Stimulated activated CD8-positive, alpha-beta memory T cell treated with anti-CD3 and anti-CD28 coated beads, Interleukin-7, amount 100 ng/mL, for 4 hours (primary cell): ENCODE measurements at places on chromosomes 16 and 17.

- no peak for DNase-seq
Measured at GRCh38 chr17:41492771-41493170, 3.1 kb upstream of the KRT36 start.

DNA sequence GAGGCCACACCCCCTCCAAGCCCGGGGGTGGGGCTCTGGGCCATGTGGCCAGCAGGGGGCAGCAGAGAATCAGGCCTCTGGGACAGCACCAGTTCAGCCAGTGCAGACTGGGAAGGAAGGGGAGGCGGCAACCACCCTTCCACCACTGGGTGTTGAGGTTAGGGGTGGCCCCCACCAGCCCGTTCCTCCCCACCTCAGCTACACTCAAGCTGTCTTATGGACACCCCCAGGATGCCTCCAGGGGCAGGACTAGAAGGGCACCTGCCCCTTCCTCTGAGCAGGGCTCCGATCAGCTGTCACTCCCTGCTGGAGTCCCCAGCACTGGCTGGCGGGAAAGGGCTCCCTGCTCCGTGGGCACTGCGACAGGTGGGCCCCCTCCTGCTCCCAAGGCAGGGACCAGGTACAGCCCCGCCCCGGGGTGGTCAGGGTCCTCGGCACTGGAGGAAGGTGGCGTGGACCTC is 21.8 kb downstream of the KATNB1 start:
- peak; percentile 64 for DNase-seq

DNA sequence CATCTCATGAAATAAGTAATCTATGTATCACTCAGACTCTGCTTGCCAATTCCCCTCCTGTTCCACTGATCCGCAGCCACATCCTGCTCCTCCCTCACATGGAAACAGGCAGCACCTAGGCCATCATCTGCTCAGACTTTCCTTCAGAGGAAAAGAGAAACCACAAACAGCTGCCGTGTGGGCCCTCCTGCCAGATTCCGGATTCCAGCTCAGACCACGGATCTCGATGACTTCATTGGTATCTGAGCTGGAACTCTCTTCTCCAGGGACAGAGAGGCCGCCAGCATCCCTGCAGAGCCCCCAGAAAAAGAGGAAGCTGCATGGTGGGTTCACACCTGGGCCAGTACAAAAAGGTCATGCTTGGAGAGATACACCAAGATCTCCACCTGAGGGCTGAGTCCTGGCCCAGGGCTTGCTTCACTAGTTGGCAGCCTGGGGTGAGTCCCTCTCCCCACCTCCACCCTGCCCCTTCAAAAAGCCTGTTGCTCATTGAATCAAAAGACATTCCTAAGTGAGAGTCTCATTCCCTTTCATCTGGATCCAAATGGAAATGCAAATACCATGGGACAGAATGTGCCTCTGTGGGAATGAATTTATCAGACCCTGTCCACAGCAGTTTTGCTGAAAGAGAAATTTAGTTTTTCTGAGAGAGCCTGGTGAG is 47.2 kb downstream of the HOXB1 start:
- DNase-seq, result no peak

DNA sequence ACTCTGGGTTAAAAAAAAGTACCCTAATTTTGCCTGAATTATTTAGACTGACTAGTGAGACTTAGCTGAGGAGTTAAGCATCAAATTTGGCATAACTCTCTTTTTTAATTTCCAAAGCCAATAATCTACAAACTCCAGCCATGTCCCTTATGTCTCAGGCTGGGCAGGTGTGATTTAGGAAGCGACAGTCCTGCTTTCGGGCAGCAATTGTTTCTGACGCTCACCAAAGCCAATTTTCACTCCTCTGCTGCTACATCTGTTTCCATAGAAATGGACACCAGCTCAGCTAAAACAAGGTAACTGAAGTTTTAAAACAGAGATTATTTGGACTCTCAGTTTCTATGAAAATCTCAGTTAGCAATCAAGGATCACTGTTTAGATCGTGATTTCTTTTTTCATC is 338.7 kb downstream of the ABCC12 start:
- no peak for DNase-seq

DNA sequence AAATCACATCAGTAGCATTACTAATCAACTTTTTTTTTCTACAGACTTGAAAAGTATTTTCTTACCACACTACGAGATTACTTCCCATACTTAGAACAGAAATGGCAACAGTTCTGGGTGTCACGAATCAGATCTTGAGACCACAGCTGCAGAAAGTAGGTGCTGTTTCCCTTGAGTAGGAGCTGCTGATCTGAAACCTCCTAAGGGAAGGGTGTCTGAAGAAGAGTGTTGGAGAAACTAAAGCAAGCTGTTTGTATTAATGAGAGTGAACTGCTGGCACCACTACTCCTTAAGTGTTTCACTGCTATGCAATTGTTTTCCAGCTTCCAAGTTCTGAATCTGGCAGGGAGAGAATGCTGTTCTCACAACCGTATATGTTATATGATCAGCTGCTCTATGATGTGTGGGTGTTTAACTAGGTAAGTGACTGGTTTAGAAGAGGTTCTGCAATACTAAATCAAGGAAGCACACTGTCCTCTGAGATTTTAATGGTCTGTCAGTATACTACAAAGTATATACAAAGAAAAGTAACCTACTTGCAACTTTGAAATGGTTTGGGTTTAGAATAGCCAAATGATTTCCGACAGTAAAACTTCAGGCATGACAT is 3.3 kb downstream of the ZNF652 start:
- no peak for DNase-seq

DNA sequence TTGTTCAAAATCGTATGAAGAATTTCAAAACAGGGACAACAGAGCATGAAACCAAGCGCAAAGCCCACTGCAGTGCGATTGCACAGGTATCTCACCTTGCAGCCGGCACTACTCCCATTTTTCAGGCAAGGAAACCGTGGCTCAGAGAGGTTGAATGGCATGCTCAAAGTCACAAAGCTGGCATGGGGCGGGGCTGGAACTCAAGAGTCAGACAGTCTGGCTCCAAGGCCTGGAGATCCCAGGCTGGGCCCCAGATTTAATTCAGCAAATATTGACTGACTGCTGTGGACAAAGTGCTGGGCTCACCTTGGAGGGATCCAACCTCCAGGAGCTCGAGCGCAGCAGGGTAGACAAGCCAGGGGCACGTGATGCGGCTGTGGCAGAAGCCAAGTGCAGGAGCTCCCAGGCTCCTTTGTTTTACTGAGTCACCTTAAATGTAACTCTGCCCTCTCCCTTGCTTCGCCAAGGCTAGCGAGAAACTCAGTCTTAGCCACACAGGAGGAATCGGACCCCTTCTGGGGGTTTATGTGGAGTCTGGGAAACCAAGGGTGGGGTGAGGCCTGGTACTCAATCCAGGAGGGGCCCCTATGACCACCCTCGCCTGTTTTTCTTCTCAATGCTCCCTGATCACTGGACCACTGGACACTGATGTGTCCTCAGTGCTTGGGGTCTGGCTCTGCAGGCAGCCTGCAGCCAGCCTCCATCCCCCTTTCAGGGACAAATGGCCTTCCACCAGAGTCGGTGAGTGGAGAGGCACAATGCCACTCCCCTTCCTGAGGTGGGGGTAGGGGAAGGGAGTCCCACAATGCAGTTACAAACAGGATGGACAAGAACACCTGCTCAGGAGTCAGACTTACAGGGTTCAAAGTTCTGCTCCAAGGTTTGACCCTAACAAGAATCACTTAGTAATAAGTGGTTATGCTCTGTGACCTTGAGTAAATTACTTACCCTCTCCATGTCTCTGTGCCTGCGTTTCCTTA is 3.9 kb upstream of the SPATA20 start:
- DNase-seq, result no peak

- DNase-seq, result no peak
Measured at GRCh38 chr16:54817432-54817831, 113.2 kb upstream of the IRX5 start.

GRCh38 chr17:199191-199604 is 17.7 kb upstream of the DOC2B start:
- DNase-seq, result no peak

- peak; percentile 79 for DNase-seq
Measured at GRCh38 chr16:88455610-88456355, 2.7 kb downstream of the ZFPM1 start.

GRCh38 chr17:27546624-27547300 is 84.2 kb upstream of the LGALS9 start:
- no peak for DNase-seq

GRCh38 chr17:59333836-59334235 is 2.4 kb downstream of the YPEL2 start:
- DNase-seq, result no peak

- DNase-seq, result no peak
Measured at GRCh38 chr17:51555153-51555552, 294.8 kb downstream of the UTP18 start.

- no peak for DNase-seq
Measured at GRCh38 chr16:21056396-21056795, 94.2 kb downstream of the DNAH3 start.

- no peak for DNase-seq
Measured at GRCh38 chr17:34435182-34435928, 72.3 kb upstream of the CCL1 start.

DNA sequence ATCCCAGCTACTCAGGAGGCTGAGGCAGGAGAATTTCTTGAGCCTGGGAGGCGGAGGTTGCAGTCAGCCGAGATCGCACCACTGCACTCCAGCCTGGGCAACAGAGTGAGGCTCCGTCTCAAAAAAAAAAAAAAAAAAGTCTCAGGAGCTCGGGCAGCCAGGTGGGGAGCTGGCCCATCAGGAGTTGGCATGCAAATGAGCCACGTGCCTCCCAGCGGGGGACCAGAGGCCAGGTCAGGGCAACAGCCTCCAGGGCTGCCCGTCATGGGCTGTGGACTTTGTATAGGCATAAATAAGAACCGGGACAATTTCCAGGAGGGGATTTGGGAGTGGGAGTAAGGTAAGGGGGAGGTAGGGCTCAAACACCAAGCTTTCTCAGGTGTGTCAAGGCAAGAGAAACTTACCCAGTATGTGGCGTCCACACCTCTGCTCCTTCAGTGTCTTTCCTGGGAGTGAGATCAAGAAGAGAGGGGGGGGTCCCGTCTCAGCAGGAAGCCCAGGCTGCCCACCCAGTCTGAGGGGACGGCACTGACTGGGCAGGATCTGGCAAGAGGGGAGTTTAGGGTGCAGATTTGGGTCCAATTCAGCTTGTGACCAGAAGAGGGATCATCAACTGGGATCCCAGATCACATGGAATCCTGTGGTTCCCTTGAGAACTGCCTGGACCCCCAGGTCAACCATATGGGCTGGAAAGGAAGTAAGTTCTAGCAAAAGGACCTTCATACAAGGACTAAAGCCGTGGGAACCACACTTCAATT is 22.3 kb upstream of the G6PC1 start:
- no peak for DNase-seq

DNA sequence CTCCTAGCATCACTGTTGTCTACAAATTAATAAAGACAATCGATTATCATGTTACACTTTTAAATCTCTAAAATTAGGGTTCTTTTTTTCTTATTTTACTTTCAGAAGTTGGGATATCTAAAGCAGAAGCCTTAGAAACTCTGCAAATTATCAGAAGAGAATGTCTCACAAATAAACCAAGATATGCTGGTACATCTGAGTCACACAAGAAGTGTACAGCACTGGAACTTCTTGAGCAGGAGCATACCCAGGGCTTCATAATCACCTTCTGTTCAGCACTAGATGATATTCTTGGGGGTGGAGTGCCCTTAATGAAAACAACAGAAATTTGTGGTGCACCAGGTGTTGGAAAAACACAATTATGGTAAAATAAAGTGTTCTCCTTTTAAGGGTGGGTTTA is 2.4 kb downstream of the RAD51C start:
- DNase-seq, result no peak

DNA sequence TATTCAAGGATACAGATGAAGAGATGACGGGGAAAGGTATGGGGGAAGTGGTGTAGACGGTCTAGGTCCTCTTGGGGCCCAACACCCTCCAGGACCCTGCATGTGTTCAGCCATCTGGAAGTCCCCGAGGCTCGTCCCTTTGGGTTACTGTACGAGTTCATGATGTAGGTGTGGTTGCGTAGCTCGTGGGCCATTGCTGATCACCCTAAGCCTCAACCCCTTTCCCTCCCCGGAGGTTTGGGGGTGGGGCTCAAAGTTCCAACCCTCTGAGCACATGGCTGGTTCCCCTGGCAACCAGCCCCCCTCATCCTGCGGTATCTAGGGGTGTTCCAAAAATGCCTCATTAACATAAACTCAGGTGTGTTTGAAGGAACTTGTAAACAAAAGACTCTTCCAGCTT is 98.8 kb upstream of the METRNL start:
- no peak for DNase-seq

DNA sequence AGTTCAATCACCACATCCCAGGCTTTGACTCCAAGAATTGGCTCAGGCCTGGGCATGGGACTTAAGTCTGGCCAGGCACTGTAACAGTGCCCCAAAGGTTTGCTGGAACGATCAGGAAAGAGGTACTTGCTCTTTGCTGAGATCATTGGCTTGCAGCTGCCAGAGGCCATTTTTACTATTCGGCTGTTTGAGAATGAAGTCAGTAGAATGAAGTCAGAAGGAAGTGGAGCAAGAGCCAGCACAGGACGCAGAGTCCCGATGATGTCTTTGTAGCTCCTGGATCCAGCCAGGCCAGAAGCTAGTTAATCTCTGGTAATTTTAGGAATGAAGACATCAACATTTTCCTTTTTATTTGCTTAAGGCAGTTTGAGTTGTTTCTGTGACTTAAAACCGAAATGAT is 195.5 kb downstream of the RAB11FIP4 start:
- DNase-seq, result no peak

GRCh38 chr16:87324411-87325275 is 7.5 kb upstream of the C16orf95 start:
- peak; percentile 17 for DNase-seq

DNA sequence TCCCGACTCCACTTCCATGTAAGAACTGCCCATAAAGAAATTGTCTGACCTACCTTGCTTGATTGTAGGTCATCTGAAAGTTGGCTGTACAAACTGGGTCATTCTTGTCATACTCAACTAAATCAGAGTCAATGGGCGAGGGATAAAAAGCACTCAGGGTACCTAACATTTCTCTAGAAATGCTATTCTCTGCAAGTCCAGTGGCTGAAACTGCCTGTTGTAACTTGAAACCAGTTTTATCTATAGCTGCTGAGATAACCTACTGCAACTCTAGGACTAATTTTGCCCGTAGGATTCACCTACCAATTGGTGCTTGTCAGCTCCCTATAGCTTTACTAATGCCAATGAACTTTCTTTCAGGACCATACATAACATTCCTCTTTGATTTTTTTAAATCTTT is 100.1 kb upstream of the GRIN2A start:
- DNase-seq, result no peak

GRCh38 chr16:19837984-19838707 is 46.5 kb downstream of the GPRC5B start:
- DNase-seq, result no peak

DNA sequence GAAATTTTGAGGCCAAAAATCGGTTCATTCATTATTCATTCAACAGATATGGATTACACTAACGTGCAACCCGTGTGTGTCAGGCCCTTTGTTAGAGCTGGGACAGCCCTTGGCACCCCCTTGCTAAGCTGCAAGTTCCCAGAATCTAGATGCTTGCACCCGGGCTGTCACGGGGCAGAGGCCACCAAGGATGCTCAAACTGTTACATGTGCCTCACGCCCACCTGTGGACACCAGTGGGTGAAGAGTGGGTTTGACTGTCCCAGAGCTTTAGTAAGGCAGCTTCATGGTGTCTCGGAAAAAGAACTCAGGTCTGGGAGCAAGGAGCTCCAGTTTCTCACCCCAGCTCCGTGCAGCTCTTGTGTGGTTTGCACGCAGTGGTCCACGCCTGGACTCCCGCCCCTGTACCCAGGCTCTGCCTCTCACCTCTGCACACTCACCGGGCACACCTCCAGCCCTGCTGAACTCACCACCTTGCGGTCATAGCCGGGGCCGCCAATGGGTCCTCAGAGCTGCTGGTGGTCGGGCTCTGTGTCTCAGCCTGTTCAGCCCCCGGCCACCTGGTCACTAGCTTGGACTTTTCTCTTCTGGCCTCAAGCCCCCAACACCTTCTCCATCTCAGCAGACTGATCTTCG is 53.7 kb upstream of the CACNG4 start:
- DNase-seq, result no peak

GRCh38 chr17:63954402-63955063 is 18.2 kb downstream of the SCN4A start:
- peak; percentile 12 for DNase-seq
